ENCODE measurements at places on chromosomes 6 and 20.

- no peak for DNase-seq
Measured at GRCh38 chr6:109946979-109947378, 31.1 kb upstream of the GPR6 start.

- DNase-seq = no peak
Measured at GRCh38 chr6:30974490-30975252, 8.8 kb upstream of the MUC21 start.

- no peak for DNase-seq
Measured at GRCh38 chr6:92479831-92480230, 939.5 kb downstream of the EPHA7 start.

DNA sequence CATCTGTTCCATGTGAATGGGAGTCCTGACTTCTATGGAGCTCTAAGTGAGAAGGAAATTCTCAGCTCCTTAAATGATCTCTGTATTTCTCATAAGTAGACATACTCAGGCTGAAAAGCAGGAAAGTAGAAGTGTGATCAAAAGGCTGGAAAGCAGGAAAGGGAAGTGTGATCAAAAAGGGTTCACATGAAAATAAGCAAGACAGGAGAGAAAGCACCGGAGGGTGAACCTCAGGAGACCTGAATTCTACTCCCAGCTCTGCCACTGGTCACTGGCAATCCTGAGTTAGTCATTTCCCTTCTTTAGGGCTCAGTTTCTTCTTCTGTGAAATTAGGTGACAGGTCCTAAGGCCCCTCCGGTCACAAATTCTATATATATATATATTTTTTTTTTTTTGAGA is 55.5 kb upstream of the TRERF1 start:
- DNase-seq = no peak

GRCh38 chr6:26331218-26332073 is 33.6 kb upstream of the BTN3A2 start:
- DNase-seq = peak; percentile 83

DNA sequence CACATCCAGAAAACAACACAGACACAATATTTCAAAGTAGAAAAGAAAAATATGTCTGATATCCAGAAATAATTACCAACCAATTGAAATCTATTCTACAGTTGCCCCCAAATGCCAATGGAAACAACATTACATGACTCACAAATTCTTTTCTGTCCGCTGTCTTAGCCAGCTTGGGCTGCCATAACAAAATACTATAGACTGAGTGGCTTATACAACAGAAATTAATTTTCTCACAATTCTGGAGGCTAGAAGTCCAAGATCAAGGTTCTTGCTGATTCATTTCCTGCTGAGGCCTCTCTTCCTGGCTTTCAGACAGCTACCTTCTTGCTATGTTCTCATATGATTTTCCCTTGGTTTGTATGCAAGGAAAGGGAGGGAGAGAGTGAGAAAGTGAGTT is 698.1 kb downstream of the DHX35 start:
- DNase-seq = no peak

- DNase-seq = no peak
Measured at GRCh38 chr6:5522147-5522546, 260.8 kb downstream of the FARS2 start.

GRCh38 chr20:64029293-64030117 is 6.5 kb upstream of the C20orf204 start:
- no peak for DNase-seq

GRCh38 chr20:10542442-10542841 is 107.3 kb downstream of the SLX4IP start:
- DNase-seq = peak; percentile 89

DNA sequence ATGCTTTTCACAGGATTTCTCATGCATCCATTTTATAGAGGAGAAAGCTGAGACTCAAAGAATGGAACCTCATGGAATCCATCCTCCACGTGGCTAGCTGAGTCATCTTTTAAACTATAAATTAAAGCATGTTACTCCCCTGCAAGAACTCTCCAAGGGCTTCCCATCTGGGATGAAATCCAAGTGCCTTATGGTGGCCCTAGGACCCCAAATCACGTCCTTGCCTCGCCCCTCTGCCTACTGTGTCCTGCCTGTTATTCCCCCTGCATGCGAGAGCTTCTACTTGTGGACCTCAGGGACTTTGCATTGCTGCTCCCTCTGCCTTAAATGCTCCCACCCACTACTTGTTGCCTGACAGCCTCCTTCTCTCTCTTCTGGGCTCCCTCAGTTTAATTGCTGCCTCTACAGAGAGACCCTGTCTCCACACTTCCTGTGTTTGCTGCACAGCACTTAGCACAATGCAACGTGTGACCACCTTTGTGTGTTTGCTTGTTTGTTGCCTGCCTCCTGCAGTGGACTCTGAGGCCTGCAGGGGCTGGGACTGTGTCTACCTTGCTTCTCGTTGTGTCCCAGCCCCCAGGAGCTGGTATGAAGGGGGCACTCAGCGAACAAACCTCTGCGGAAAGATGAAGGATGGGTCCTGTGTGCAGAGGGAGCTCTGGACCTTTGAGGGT is 39.4 kb downstream of the TOX2 start:
- DNase-seq = no peak

DNA sequence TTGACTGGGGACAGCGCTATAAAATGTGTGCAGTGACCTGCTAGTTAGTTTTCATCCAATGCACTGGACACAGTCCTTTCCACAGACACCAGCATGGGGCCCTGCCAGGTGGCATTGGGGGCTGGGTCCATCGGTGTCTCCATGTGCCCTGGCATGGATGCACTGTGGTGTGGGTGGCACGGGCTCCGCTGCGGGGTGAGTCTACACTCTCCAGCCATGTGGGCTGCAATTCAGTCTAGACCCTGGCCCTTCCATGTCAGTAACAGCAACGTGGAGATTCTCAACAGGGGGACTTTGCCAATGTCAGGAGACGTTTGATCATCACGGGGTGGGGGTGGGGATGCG is 100.0 kb downstream of the RAMACL start:
- no peak for DNase-seq

DNA sequence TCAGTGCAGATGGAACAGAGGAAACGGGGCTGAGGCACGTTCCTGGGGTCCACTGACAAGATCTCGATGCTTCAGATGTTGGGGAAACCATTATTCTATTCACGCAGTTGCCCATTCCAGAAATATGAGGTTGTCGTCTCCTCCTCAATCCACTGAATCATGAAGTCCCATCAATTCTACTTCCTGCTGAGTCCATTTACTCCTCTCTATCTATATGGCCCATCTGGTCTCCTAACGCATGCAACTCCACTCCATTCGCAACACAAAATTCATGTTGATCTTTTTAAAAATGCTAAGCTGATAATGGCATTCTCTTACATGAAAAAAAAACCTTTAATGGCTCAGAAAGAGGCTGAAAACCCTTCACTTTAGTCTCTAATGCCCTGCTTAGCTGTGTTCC is 37.5 kb downstream of the MAP3K5 start:
- DNase-seq = no peak

- DNase-seq = no peak
Measured at GRCh38 chr6:11006061-11006460, 38.0 kb downstream of the ELOVL2 start.

DNA sequence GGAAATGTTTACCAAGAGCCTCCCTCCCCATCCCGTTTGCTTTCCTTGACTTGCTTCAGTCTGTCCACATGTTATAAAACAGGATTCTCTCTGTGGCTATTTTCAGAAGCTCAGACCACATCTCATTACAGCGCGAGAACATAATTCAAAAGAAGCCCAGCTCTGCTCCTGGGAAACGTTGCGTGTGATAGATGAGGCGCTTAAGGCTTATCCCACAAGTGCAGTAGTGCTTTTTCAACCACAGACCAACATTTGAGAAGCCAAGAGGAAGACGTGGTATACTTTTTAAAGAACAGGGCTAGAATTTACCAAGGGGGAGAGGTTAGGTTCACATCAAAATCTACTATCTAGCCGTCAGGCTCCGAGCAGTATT is 239.5 kb downstream of the SLC24A3 start:
- no peak for DNase-seq

GRCh38 chr6:42933205-42933604 is 3.9 kb downstream of the CNPY3 start:
- DNase-seq = no peak

DNA sequence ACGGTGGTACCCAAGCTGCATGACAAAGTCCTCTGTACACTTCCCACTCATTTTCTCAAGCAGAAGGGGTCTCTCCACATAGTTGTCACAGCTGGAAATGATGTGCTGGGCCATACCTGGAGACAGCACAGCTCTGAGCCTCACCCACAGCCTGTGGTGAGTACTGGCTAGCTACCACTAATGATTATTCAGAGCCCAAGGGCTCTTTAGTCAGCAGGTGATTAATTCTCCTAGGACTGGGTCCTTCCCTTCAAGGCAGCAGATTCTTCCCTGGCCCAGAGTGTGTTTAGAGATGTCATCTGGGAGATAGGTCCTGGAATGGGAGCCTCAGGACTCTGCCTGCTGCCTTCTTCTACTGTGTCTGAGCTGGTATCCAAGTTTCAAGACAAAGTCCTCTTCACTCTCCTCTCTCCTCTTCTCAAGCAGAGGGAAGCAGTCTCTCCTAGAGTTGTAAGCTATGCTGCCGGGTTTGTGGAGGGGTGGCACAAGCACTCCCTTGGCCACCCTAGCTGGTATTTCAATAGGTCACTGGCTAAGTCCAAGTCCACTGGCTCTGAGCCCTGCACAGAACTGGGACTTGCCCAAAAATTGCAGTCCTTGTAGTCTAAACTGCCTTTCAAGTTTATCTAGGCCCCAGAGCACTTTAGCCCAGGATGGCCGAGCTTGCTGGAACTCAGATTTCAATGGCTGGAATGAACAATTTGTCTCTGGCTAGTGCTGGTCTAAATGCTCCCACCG is 49.8 kb upstream of the VGLL2 start:
- no peak for DNase-seq

DNA sequence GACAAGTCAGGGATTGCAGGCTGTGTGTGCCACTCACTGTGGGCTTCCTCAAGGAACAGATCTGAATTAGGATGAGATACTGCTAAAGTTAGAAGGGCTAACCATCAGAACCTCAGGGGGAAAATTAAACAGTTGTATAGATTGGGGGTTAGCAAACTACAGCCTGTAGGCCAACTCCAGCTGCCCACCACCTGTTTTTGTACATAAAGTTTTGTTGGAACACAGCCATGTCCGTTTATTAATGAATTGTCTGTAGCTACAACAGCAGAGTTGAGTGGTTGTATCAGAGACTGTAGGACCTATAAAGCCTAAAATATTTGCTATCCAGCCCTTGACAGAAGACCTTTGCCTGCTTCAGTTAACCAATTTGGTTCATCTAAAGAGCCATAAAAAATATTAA is 127.2 kb upstream of the ECI2 start:
- DNase-seq = no peak

GRCh38 chr20:37290158-37290810 is 829 bp downstream of the MANBAL start:
- DNase-seq = no peak

- no peak for DNase-seq
Measured at GRCh38 chr6:11219400-11219834, 13.1 kb downstream of the NEDD9 start.

GRCh38 chr20:45433316-45433715 is 17.4 kb downstream of the PIGT start:
- DNase-seq = no peak

GRCh38 chr6:28490205-28490890 is 25.2 kb downstream of the GPX6 start:
- DNase-seq = no peak

- no peak for DNase-seq
Measured at GRCh38 chr20:36847009-36847709, 28.8 kb upstream of the TLDC2 start.

- DNase-seq = no peak
Measured at GRCh38 chr6:21133901-21134300, 459.6 kb upstream of the SOX4 start.

GRCh38 chr6:71083308-71083820 is 126.5 kb upstream of the B3GAT2 start:
- DNase-seq = no peak

GRCh38 chr20:58227391-58228102 is 906 bp downstream of the ANKRD60 start:
- no peak for DNase-seq
